Neural progenitor cell (in vitro differentiated cells): ENCODE measurements at places on chromosomes 2 and 18. TPM values are rescaled to one million over a fixed set of nuclear protein-coding genes. Genes with fewer than 3 reads are reported as not detected.

The IL36A gene
- not detected in 2 replicates for total RNA-seq

DNA sequence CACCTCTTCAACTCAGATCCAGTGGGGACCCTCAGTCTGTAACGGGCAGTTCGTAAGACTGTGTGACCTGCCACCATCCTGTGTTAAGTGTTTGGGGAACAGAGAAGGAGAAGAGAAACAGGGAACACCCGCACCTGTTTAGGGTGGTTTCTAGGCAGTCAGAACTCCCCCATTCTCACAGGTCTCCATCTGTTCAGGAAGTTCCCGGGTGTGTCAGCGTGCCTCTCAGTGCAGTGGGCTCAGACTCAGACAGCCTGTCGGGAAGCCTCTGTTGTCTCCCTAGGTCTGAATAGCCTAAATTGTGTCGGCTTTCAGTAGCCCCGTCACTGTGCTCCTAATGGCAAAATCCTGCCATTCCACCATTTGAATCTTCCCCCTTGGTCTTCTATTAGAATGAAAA is 256.6 kb downstream of the LOXHD1 start:
- no peak overlapping the region for H3K27ac ChIP-seq
- no peak for DNase-seq
- H3K36me3 ChIP-seq = no peaks in the 10 kb centered on the region
- no peaks in the 10 kb centered on the region for H3K27me3 ChIP-seq

- H3K27me3 ChIP-seq = no peaks in the 10 kb centered on the region
- no peaks in the 10 kb centered on the region for H3K4me1 ChIP-seq
- no peak overlapping the region for H3K4me3 ChIP-seq
Measured at GRCh38 chr18:53784253-53784652, 440.2 kb downstream of the MBD2 start.

The PDCL3 gene
- 15.4 and 24.9 TPM in 2 replicates for total RNA-seq

DNA sequence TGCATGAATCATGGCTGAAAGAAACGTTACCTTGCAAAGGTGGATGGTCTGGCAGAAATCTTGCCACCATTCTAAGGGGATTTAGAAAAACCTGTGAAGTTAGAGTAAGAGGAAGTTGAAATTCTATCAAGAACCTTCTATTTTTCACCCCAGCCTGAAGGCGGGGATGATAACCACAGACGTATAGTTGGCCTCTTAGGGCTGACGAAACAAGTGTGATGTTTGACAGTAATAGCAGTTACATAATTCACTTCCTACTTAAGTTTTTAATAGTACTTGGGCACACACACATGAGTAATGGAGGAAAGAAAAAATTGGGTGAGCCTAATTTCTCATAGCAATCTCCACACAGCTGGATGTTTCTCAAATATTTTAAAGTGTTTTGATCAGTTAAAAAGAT is 336.6 kb upstream of the SALL3 start:
- H3K4me3 ChIP-seq = no peak overlapping the region
- H3K27ac ChIP-seq = no peak overlapping the region
- peaks cover 13% of the 10 kb centered on the region for H3K4me1 ChIP-seq
- no peak for DNase-seq
- no peaks in the 10 kb centered on the region for H3K36me3 ChIP-seq

DNA sequence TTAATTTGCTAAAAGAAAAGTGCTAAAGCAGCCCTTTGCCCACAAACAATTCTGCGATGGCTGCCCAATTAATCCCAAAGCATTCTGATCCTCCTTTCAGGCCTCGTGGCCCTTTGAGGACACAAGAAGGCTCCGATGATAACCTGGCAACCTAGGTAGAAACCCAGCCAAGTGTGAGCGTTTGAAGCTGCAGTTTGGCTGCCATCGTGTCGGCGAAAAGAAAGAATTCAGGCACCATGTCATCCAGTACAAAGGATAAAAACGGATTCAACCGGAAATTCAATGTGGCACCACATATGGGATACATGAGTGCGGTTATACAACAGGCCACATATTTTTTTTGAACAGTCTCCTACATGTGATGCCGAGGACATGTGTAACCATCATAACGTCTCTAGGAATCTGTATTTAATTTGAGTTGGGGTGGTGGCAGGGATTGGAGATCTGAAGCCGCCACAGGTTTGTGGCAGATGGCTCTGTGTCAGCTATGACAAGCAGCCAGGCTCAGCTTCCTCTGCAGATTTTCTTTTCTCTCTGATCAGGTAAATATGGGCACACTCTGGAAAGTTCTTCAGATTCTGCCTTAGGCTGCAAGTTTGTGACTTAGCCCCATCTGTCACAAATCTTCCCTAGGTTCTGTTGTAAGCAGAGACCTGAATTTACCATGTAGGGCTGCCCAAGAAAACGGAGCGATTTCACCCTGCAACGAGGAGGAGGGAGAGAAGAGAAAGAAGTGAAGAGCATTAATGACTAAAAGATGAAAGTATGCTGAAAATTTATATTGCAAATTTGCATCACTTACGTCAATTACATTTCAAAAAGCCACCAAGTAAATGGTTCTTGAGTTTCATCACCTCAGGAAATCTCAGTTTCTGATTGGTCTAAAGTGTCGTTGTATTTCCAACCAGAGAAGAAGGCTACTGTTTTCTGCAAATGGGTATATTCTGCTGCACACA is 573.2 kb downstream of the ZEB2 start:
- no peaks in the 10 kb centered on the region for H3K27me3 ChIP-seq
- H3K36me3 ChIP-seq = no peaks in the 10 kb centered on the region
- no peak overlapping the region for H3K27ac ChIP-seq
- H3K4me1 ChIP-seq = no peaks in the 10 kb centered on the region

GRCh38 chr2:240622060-240622411 is 3.2 kb upstream of the GPR35 start:
- H3K36me3 ChIP-seq = no peaks in the 10 kb centered on the region
- DNase-seq = no peak
- no peaks in the 10 kb centered on the region for H3K4me1 ChIP-seq
- H3K4me3 ChIP-seq = no peak overlapping the region
- H3K27ac ChIP-seq = no peak overlapping the region

- DNase-seq = no peak
- H3K4me1 ChIP-seq = peaks cover 17% of the 10 kb centered on the region
- no peaks in the 10 kb centered on the region for H3K27me3 ChIP-seq
- no peak overlapping the region for H3K4me3 ChIP-seq
- no peaks in the 10 kb centered on the region for H3K36me3 ChIP-seq
Measured at GRCh38 chr2:2171624-2172023, 159.5 kb downstream of the MYT1L start.
